Subcutaneous preadipocyte (primary cell): ENCODE measurements at places on chromosomes 5 and 9. TPM values are rescaled to one million over a fixed set of nuclear protein-coding genes. Genes with fewer than 3 reads are reported as not detected.

The CNTNAP3B gene
- not detected in 2 replicates for total RNA-seq

The SLC1A1 gene
- total RNA-seq: 28.7 and 32.1 TPM in 2 replicates

The LRRC70 gene
- 0.98 and 1.5 TPM in 2 replicates for total RNA-seq

The RAD23B gene
- 116 and 150 TPM in 2 replicates for total RNA-seq

The TMC1 gene
- 0.37 and 0.59 TPM in 2 replicates for total RNA-seq

The NR5A1 gene
- total RNA-seq: not detected in 2 replicates

The IGFBPL1 gene
- total RNA-seq: 0.20 TPM in 1 of 2 replicates, not detected in the other

The IL31RA gene
- 0.37 and 2.5 TPM in 2 replicates for total RNA-seq

The MRPS2 gene
- total RNA-seq: 36.0 and 39.9 TPM in 2 replicates

The GHR gene
- 7.4 and 11.8 TPM in 2 replicates for total RNA-seq

The DNAI1 gene
- total RNA-seq: 0.20 TPM in 1 of 2 replicates, not detected in the other

The SEC24A gene
- 19.8 and 28.9 TPM in 2 replicates for total RNA-seq

The OBP2B gene
- not detected in 2 replicates for total RNA-seq

The NRARP gene
- 0.20 TPM in 1 of 2 replicates, not detected in the other for total RNA-seq

The SAXO1 gene
- total RNA-seq: not detected in 2 replicates

The UNC5A gene
- under 0.01 TPM in 2 replicates for total RNA-seq

The CMBL gene
- total RNA-seq: 8.6 and 10.3 TPM in 2 replicates

The ECSCR gene
- total RNA-seq: 0.37 TPM in 1 of 2 replicates, not detected in the other

The LCN6 gene
- not detected in 2 replicates for total RNA-seq

The STPG3 gene
- not detected in 2 replicates for total RNA-seq

The AQP3 gene
- total RNA-seq: 0.39 and 1.1 TPM in 2 replicates
